DMS79 treated with DMSO at 0.1 percent for 48 hours (cell line): ENCODE measurements at places on chromosomes 3 and 15.
A peak's percentile ranks its signal among the peaks of the same experiment; 100 is the strongest.

GRCh38 chr3:22334996-22335395 is 584.0 kb upstream of the ZNF385D start:
- DNase-seq: no peak

GRCh38 chr15:56972016-56972415 is 53.6 kb downstream of the TCF12 start:
- no peak for DNase-seq

GRCh38 chr15:62644889-62645742 is 397.4 kb upstream of the TPM1 start:
- no peak for DNase-seq

DNA sequence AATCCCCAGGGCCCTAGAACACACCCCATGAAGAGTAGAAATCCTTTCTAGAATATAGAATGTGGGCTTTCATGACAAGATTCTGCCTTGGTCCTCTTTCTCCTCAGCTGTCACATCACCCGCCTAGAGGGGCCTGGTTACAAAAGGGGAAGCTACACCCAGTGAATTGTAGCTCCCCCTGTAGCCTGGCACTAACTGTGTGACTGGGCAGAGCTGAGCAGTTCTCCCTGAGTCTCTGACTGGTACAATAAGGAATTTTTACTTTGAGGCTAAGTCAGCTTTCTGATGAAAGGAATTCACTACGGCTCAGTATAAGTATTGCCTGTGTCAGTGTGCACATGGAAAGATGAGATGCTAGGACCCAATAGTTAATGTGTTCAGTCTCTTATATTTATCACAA is 28.7 kb upstream of the ZNF148 start:
- no peak for DNase-seq

DNA sequence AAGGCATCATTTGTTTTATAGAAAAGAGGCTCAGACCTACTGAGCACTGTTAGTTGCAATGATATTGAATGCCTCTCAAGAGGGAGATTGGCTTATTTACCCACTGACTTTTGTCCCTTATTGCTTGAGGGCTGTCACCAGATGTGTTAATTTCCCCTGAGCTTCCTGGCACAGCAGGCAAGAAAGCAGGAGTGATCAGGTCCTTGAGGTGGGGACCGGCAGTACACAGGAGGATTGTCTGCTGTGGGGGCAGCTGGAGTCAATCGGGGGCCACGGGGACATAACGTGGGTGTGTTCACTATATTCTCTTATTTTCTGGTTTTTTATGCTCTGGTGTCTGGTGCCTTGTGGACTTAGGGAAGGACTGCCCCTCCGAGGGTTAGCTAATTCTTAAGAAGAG is 44.6 kb downstream of the GASK1A start:
- no peak for DNase-seq

GRCh38 chr3:142129516-142130171 is 19.7 kb downstream of the TFDP2 start:
- DNase-seq: no peak

DNA sequence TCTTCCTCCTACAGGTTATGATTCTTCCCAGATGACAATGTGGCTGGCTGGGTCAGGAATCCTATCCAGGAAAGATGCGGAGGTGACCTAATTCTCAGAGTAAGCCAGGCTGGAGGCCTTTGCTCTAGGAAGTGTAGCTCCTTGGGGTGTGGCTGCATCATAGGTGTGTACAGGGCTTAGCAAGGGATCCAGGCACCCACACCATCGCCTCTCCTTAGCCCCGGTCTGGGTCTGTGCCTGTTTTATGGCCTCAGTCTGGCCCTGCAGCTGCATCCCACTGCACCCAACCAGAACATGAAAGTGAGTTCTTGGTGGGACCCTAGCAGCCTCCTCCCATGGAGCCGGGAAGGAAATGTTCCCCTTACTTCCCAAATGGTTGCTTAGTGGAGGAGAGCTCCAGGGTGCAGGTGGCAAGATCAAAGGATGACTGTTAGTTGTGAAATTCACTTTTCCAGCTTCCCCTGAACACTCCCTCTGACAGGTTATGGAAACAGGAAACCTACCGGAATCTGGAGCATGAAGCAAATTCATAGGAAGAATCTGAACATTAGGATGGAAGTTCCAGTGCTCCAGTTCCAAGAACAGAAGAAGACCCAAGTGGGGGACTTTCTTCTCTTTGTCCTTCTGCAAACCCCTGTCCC is 2.7 kb upstream of the AMOTL2 start:
- no peak for DNase-seq

- DNase-seq: peak; percentile 11
These were observed 915 bp upstream of the APH1B start for GRCh38 chr15:63276342-63277037.

- DNase-seq: no peak
These were observed 388.1 kb downstream of the FGF12 start for GRCh38 chr3:192339214-192339613.
